ENCODE measurements at places on chromosomes 16 and 17.

DNA sequence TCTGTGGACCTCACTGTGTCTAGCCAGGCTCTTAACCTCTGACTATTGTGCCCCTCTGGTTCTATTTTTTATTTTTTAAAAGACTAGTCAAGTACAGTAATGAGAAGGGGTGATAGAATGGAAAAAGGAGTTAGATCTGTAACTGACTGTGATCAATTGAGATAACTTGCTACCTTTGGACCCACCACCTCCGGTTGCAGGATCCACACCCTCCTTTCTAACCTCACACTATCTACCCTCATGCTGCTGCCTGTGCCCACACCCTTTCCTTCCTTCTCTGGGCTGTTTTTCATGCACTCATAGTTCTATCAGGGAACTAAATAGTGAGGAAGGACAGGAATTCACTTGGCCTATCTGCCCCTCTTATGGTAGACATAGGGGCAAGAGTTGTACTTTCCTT is 172.3 kb downstream of the KATNIP start:
- peak overlapping the region; percentile 61 for H3K27ac ChIP-seq
- H3K27me3 ChIP-seq = no peaks in the 10 kb centered on the region
- peaks cover 35% of the 10 kb centered on the region for H3K4me1 ChIP-seq
- DNase-seq = peak; percentile 29

- no peak overlapping the region for H3K27ac ChIP-seq
- H3K27me3 ChIP-seq = no peaks in the 10 kb centered on the region
- no peak overlapping the region for H3K4me3 ChIP-seq
- no peaks in the 10 kb centered on the region for H3K4me1 ChIP-seq
Observed at GRCh38 chr16:84483882-84484565, 20.4 kb downstream of the MEAK7 start.

GRCh38 chr17:76411247-76411646 is 26.8 kb downstream of the SPHK1 start:
- no peaks in the 10 kb centered on the region for H3K4me1 ChIP-seq
- no peak overlapping the region for H3K4me3 ChIP-seq
- no peaks in the 10 kb centered on the region for H3K36me3 ChIP-seq
- no peak for DNase-seq

DNA sequence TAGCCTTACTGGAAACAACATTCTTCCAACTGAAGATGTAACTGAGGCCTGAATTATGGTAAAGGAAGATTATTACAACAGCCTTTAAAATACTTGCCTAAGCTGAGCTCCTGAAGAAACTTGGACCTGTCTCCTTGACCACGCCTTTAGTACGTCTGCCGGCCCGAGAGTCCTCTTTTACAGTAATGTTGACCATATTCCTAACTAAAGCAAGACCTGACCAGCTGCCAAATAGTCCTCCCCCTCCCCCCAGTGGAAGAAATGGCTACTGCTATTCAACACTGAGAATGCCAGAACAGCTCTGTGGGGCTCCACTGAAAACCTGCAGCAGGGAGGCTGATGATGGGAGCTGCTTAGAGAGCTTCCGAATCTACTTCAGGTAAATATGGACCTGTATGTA is 12.6 kb upstream of the FOXJ1 start:
- no peaks in the 10 kb centered on the region for H3K27me3 ChIP-seq
- no peaks in the 10 kb centered on the region for H3K4me1 ChIP-seq
- DNase-seq = no peak
- no peak overlapping the region for H3K27ac ChIP-seq

GRCh38 chr17:42276609-42277341 is 584 bp upstream of the STAT5B start:
- peak overlapping the region; percentile 99 for H3K4me3 ChIP-seq
- H3K27ac ChIP-seq = peak overlapping the region; percentile 92
- H3K4me1 ChIP-seq = no peaks in the 10 kb centered on the region
- no peaks in the 10 kb centered on the region for H3K36me3 ChIP-seq
- peak; percentile 75 for DNase-seq
- H3K27me3 ChIP-seq = no peaks in the 10 kb centered on the region

GRCh38 chr17:48723423-48724250 is 652 bp downstream of the PRAC2 start:
- H3K4me1 ChIP-seq = peaks cover 43% of the 10 kb centered on the region
- DNase-seq = peak; percentile 32
- H3K4me3 ChIP-seq = peak overlapping the region; percentile 45
- no peaks in the 10 kb centered on the region for H3K36me3 ChIP-seq

DNA sequence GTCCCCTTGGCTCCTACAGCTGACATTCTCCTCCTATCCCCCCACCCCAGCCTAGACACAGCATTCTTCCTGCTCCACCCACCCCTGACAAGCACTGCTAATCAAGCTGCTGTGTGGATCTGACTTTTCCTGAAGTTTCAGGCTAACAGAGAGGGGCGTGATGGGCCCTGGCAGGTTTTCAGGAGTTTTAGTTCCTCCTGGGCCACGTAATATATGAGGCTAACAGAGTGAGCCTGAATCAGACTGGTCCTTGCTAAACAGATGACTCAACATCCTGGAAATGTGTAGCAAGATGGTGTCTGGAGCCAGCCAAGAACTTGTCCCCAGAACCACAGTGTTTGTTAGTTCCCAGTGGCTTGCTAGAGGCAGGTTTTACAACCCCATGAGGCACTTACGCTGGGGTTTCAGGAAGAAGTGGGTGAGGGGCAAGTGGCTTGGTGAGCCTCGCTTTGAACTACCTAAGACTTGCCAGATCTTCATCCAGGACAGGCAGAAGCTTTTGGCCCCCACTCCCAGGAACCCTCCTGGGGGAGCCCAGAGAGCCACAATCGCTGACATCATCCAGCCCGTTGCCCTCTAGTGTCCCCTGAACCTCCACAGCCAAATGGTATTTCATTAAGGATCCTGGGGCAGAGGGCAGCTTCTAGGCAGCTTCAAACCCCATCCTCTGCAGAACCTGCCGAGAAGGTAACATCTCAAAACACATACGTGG is 15.9 kb downstream of the TMEM92 start:
- peak overlapping the region; percentile 80 for H3K27ac ChIP-seq
- H3K4me3 ChIP-seq = no peak overlapping the region
- peak; percentile 64 for DNase-seq
- H3K36me3 ChIP-seq = no peaks in the 10 kb centered on the region

DNA sequence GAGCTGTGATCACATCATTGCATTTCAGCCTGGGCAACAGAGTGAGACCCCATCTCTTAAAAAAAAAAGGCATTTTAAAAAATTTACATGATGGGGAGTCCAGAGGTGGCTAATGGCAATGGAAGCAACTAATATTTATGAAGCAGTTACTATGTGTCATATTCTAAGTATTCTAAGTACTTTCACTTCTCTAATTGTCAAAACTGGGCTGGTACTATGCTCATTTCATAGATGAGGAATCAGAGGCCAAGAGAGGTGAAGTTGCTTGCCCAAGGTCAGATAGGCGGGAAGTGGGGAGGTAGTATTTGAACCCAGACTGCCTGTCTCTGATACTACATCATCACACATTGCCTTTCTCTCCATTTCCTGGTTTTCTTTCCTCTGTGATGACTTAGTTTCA is 50.7 kb downstream of the SLC5A11 start:
- DNase-seq = no peak
- no peak overlapping the region for H3K27ac ChIP-seq

GRCh38 chr16:67915831-67916723 is 15.6 kb downstream of the CTRL start:
- H3K27me3 ChIP-seq = no peaks in the 10 kb centered on the region
- peaks cover 7% of the 10 kb centered on the region for H3K4me1 ChIP-seq
- no peak overlapping the region for H3K27ac ChIP-seq
- peak; percentile 52 for DNase-seq

DNA sequence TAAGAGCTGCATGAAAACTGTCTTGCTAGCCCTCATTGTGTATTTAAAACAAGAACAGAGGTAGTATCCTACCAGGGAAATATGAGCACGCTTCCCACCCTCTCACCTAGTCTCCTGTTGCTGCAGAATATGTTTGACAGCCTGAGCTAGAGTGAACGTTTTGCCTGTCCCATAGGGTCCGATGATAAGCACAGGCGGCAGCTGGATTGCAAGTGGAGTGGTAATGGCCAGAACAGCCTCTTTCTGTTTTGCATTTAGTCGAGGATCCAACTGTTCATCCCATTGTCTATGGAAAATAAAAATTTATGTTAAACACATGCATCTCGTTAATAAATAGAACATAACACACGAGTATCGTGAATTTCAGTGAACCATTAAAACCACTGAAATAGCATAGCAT is 84.2 kb downstream of the HELZ start:
- DNase-seq = no peak
- H3K4me3 ChIP-seq = no peak overlapping the region
- no peak overlapping the region for H3K27ac ChIP-seq
- H3K4me1 ChIP-seq = no peaks in the 10 kb centered on the region
- no peaks in the 10 kb centered on the region for H3K27me3 ChIP-seq

- no peaks in the 10 kb centered on the region for H3K27me3 ChIP-seq
- peaks cover 23% of the 10 kb centered on the region for H3K4me1 ChIP-seq
- H3K4me3 ChIP-seq = peak overlapping the region; percentile 24
Observed at GRCh38 chr17:75113798-75114551, 4.2 kb downstream of the ARMC7 start.

GRCh38 chr17:13127921-13128602 is 110.2 kb upstream of the ELAC2 start:
- no peaks in the 10 kb centered on the region for H3K36me3 ChIP-seq

GRCh38 chr16:1127971-1128715 is 24.8 kb upstream of the CACNA1H start:
- no peaks in the 10 kb centered on the region for H3K36me3 ChIP-seq
- no peak overlapping the region for H3K27ac ChIP-seq
- no peak overlapping the region for H3K4me3 ChIP-seq
- H3K27me3 ChIP-seq = peaks cover 8% of the 10 kb centered on the region
- no peaks in the 10 kb centered on the region for H3K4me1 ChIP-seq

GRCh38 chr17:74202938-74203337 is 540 bp upstream of the RPL38 start:
- H3K4me1 ChIP-seq = peaks cover 33% of the 10 kb centered on the region
- H3K27ac ChIP-seq = no peak overlapping the region
- DNase-seq = no peak
- peaks cover 19% of the 10 kb centered on the region for H3K27me3 ChIP-seq
- no peak overlapping the region for H3K4me3 ChIP-seq
- H3K36me3 ChIP-seq = no peaks in the 10 kb centered on the region

- no peak overlapping the region for H3K4me3 ChIP-seq
- H3K27ac ChIP-seq = no peak overlapping the region
- H3K27me3 ChIP-seq = peaks cover 51% of the 10 kb centered on the region
- peaks cover 47% of the 10 kb centered on the region for H3K4me1 ChIP-seq
Observed at GRCh38 chr17:39665642-39666224, 584 bp downstream of the TCAP start.

DNA sequence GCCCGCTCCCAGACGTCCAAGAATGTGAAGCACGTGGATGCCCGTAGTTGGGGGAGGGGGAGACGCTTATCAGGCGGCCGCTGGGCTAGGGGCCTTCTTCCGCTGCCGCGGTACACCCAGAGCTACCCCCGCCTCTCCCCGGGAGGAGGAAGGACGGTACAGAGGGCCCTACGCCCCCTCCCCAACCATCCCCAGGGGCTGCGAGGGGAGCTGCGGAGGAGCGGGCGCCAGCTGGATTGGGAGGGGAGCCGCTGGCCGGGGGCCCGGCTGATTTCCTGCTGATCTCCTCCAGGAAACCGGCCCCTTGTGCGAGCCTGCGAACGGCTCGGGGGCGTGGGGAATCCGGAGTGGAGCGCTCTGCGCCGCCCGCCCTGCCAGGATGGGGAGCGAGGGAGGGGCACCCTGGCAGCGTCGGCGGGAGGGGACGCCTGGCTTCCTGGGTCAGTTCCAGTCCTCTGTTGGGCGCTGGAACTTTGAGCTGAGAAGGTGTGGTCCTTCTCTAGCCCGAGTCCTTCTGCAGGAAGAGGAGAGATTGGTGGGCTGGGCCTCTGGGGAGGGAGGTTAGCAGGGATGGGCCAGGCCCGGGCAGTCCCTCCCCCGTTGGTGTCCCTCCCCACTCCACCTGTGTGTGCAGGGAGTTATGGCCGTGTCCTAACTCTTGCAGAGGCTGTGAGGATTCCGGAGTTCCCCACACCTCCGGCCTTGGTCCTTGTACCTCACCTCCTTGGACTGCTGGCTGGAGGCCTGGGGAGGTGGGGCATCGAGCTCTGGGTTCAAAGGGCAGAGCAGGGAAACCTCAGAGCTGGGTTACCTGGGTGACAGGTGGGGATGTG is 19.2 kb downstream of the GJD3 start:
- peaks cover 68% of the 10 kb centered on the region for H3K4me1 ChIP-seq
- H3K27me3 ChIP-seq = no peaks in the 10 kb centered on the region
- no peaks in the 10 kb centered on the region for H3K36me3 ChIP-seq
- H3K27ac ChIP-seq = peak overlapping the region; percentile 95
- peak; percentile 91 for DNase-seq

GRCh38 chr16:50583211-50583610 is 35.0 kb downstream of the NKD1 start:
- no peak for DNase-seq
- peaks cover 7% of the 10 kb centered on the region for H3K4me1 ChIP-seq
- H3K36me3 ChIP-seq = no peaks in the 10 kb centered on the region
- H3K27me3 ChIP-seq = no peaks in the 10 kb centered on the region
- no peak overlapping the region for H3K27ac ChIP-seq

DNA sequence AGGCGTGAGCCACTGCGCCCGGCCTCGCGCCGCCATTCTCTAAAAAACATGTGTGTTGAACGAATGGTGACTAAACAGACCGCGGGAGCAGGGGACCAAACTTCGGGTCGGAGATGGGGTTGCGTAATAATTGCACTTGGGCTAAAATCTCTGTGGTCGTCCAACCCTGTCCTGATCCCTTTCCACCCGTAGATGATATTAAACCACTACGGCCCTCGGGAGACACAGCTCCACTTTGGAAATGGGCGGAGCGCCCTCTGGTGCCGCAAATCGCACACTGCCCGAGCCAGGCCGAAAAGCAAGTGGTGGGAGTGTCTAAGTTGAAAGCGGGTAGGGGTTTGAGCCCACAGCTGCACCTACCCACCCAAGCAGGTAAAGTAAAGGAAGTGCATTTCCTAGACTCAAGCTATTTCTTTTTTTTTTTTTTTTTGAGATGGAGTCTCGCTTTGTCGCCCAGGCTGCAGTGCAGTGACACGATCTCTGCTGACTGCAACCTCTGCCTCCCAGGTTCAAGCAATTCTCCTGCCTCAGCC is 17.0 kb downstream of the CAVIN1 start:
- H3K36me3 ChIP-seq = no peaks in the 10 kb centered on the region
- peak overlapping the region; percentile 80 for H3K27ac ChIP-seq
- H3K4me3 ChIP-seq = no peak overlapping the region

- H3K27ac ChIP-seq = no peak overlapping the region
- DNase-seq = no peak
- H3K36me3 ChIP-seq = no peaks in the 10 kb centered on the region
Observed at GRCh38 chr17:60155815-60156214, 6.0 kb downstream of the CA4 start.

GRCh38 chr16:69836257-69836656 is 74.1 kb downstream of the WWP2 start:
- H3K4me3 ChIP-seq = no peak overlapping the region
- no peak overlapping the region for H3K27ac ChIP-seq
- H3K27me3 ChIP-seq = no peaks in the 10 kb centered on the region
- DNase-seq = no peak

GRCh38 chr16:71956486-71956885 is 43.7 kb downstream of the PKD1L3 start:
- H3K4me3 ChIP-seq = no peak overlapping the region
- no peak overlapping the region for H3K27ac ChIP-seq
- H3K36me3 ChIP-seq = no peaks in the 10 kb centered on the region
- no peak for DNase-seq
- H3K27me3 ChIP-seq = no peaks in the 10 kb centered on the region
- H3K4me1 ChIP-seq = no peaks in the 10 kb centered on the region

- no peak overlapping the region for H3K27ac ChIP-seq
- H3K4me1 ChIP-seq = peaks cover 9% of the 10 kb centered on the region
- H3K4me3 ChIP-seq = no peak overlapping the region
Observed at GRCh38 chr16:48231727-48232492, 12.2 kb upstream of the LONP2 start.

Measured in transverse colon (tissue), 4 donors.